ENCODE measurements at places on chromosomes 3 and 15. TPM values are rescaled to one million over a fixed set of nuclear protein-coding genes. Genes with fewer than 3 reads are reported as not detected.

The PP2D1 gene
- total RNA-seq: not detected

The GOLGA8H gene
- total RNA-seq: 1.7 TPM

The SLC28A2 gene
- not detected for total RNA-seq

The SI gene
- total RNA-seq: not detected

The HDAC11 gene
- total RNA-seq: 11.5 TPM

The CHRFAM7A gene
- total RNA-seq: 8.7 TPM

The ACVR2B gene
- total RNA-seq: 117 TPM

The SAMD7 gene
- not detected for total RNA-seq

The RHOV gene
- 5.0 TPM for total RNA-seq

The ATP13A4 gene
- 0.20 TPM for total RNA-seq

The OR5K2 gene
- total RNA-seq: not detected

The BNC1 gene
- total RNA-seq: not detected

The NPRL2 gene
- total RNA-seq: 23.9 TPM

The GHSR gene
- not detected for total RNA-seq

The ARL8B gene
- 23.5 TPM for total RNA-seq

The CCDC54 gene
- total RNA-seq: not detected

The SLC33A1 gene
- 21.6 TPM for total RNA-seq

The DUOX1 gene
- total RNA-seq: 2.1 TPM

The CLEC3B gene
- total RNA-seq: 0.92 TPM

The GPR15 gene
- total RNA-seq: not detected

The SAXO2 gene
- 3.8 TPM for total RNA-seq

The LRTM1 gene
- total RNA-seq: not detected

The C3orf38 gene
- 23.9 TPM for total RNA-seq

The COL7A1 gene
- total RNA-seq: 16.1 TPM

The CACNA1D gene
- total RNA-seq: 3.6 TPM

The MAP1A gene
- total RNA-seq: 1.1 TPM

The DTX3L gene
- 4.6 TPM for total RNA-seq

The IGF2BP2 gene
- 133 TPM for total RNA-seq

The MTHFS gene
- total RNA-seq: 31.0 TPM

The SLC2A2 gene
- not detected for total RNA-seq

The MNS1 gene
- 5.5 TPM for total RNA-seq

The P2RY1 gene
- 32.9 TPM for total RNA-seq

The ARPP19 gene
- 217 TPM for total RNA-seq

The DCLK3 gene
- 0.55 TPM for total RNA-seq

The CASR gene
- 0.16 TPM for total RNA-seq

The SLC15A2 gene
- 3.8 TPM for total RNA-seq

The CELF6 gene
- not detected for total RNA-seq

The NEDD4 gene
- total RNA-seq: 3.8 TPM
